Upper lobe of right lung (tissue), 1 donor: ENCODE measurements at places on chromosomes 2 and 18. TPM values are rescaled to one million over a fixed set of nuclear protein-coding genes. Genes with fewer than 3 reads are reported as not detected.

The NEUROD1 gene
- not detected for total RNA-seq

The BOLL gene
- not detected for total RNA-seq

The LCT gene
- not detected for total RNA-seq

The KCNS3 gene
- 47.8 TPM for total RNA-seq

The PRKCE gene
- total RNA-seq = 65.6 TPM

The GKN1 gene
- not detected for total RNA-seq

The SH2D6 gene
- total RNA-seq = 1.0 TPM

The SUPT7L gene
- total RNA-seq = 30.5 TPM

The COL4A3 gene
- total RNA-seq = 46.4 TPM

The MC4R gene
- total RNA-seq = not detected

GRCh38 chr2:100051253-100051652 lies 91.1 kb downstream of the AFF3 start:
- H3K4me3 ChIP-seq = no peak overlapping the region
- H3K27me3 ChIP-seq = no peaks in the 10 kb centered on the region
- no peak overlapping the region for H3K27ac ChIP-seq
- no peaks in the 10 kb centered on the region for H3K36me3 ChIP-seq
- no peaks in the 10 kb centered on the region for H3K4me1 ChIP-seq

GRCh38 chr2:88885679-88886416 lies 194.4 kb downstream of the RPIA start:
- no peak for DNase-seq
- no peaks in the 10 kb centered on the region for H3K27me3 ChIP-seq
- H3K4me1 ChIP-seq = no peaks in the 10 kb centered on the region
- H3K4me3 ChIP-seq = no peak overlapping the region
- no peaks in the 10 kb centered on the region for H3K36me3 ChIP-seq

GRCh38 chr18:41948544-41949110 lies 6.4 kb upstream of the PIK3C3 start:
- H3K27ac ChIP-seq = no peak overlapping the region
- no peaks in the 10 kb centered on the region for H3K36me3 ChIP-seq
- H3K27me3 ChIP-seq = peaks cover 22% of the 10 kb centered on the region
- no peaks in the 10 kb centered on the region for H3K4me1 ChIP-seq

GRCh38 chr2:161725297-161725696 lies 101.1 kb downstream of the SLC4A10 start:
- H3K4me3 ChIP-seq = no peak overlapping the region
- no peaks in the 10 kb centered on the region for H3K4me1 ChIP-seq
- H3K36me3 ChIP-seq = no peaks in the 10 kb centered on the region
- no peak for DNase-seq

DNA sequence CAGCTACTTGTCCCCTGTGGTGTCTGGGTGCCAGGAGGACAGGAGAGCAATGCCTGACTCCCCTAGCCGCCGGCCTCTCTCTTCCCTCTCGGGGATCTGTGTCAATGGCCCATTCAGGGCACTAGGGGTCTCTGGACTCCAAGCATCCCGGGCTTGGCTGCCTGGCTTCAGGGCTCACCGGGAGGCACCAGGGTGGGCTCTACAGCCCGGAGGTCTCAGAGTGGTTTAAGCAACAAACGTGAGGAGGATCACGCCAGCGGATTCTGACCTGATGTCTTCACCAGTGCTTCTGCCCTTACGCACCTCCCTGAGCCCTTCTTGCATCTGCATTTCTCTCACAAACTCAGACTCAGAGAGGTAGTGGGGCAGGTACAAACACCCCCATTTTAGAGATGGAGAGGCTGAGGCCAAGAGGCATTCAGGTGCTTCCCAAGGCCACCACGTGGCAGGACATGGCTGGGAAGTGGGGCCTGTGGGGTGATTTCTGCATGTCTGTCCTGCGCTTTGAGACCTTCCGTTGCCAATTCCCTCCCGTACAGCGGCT lies 243.0 kb downstream of the CELF4 start:
- no peak overlapping the region for H3K27ac ChIP-seq
- no peaks in the 10 kb centered on the region for H3K27me3 ChIP-seq

DNA sequence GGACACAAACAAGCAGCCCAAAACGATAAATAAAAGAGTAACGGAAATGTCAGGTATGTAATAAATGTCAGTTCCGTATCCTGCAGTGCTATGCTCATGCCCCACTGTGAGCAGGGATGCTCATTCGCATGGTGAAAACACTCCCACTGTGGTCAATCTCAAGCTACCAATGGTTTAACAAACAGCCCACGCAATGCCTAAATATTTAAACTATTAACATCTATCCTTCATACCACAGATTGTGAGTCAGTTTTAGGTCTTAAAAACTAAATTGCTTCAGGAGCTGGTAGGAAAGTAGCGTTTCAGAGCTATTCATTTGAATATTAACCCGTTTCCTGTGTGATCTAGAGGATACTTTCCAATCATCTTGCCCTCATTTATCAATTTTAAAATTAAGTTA lies 207.4 kb downstream of the TCF4 start:
- no peak for DNase-seq
- H3K27ac ChIP-seq = no peak overlapping the region
- H3K4me1 ChIP-seq = no peaks in the 10 kb centered on the region
- no peaks in the 10 kb centered on the region for H3K36me3 ChIP-seq
- H3K4me3 ChIP-seq = no peak overlapping the region

- no peak overlapping the region for H3K27ac ChIP-seq
- no peaks in the 10 kb centered on the region for H3K36me3 ChIP-seq
- no peak overlapping the region for H3K4me3 ChIP-seq
Observed at GRCh38 chr2:39497082-39497801, 60.2 kb upstream of the MAP4K3 start.

- H3K4me3 ChIP-seq = no peak overlapping the region
- no peak overlapping the region for H3K27ac ChIP-seq
- no peaks in the 10 kb centered on the region for H3K36me3 ChIP-seq
- DNase-seq = no peak
Observed at GRCh38 chr2:128563348-128563687, 244.7 kb upstream of the HS6ST1 start.

DNA sequence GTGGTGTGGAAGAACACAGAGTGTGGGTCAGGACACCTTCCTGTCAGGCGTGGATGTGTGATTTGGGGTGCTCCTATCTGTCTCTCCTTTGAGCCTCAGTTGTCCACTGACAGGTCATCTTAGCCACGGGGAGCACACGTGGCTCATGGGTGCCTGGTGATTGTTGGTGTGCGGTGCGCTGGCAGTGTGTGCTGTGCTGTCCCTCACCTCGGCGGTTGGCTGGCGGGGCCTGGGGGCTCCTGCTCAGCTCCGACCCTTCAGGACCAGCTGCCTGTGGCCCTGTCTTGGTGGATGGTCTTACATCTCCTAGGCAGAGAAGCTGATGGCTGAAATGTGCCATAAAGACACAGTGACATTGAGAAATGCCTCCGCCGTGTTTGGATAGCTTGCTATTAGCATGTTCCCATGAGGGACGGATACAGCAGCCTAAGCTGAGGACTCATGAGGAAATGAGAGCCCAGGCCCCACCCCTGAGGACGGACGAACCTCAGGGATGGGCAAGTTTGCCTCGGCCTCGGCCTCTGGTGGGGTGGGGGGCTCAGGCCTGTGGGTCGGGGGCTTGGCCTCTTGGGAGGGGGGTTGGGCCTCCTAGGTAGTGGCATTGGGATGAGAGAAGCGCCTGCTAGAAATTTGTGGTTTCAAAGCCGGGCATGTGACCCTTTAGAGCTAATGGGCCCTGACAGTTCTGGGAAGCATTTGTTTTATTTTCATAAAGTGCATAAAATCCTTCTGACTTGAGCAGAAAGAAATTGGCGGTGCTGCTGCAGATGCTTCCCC lies 20.3 kb upstream of the ASB1 start:
- H3K36me3 ChIP-seq = no peaks in the 10 kb centered on the region
- H3K4me1 ChIP-seq = no peaks in the 10 kb centered on the region
- no peaks in the 10 kb centered on the region for H3K27me3 ChIP-seq
- no peak overlapping the region for H3K4me3 ChIP-seq

DNA sequence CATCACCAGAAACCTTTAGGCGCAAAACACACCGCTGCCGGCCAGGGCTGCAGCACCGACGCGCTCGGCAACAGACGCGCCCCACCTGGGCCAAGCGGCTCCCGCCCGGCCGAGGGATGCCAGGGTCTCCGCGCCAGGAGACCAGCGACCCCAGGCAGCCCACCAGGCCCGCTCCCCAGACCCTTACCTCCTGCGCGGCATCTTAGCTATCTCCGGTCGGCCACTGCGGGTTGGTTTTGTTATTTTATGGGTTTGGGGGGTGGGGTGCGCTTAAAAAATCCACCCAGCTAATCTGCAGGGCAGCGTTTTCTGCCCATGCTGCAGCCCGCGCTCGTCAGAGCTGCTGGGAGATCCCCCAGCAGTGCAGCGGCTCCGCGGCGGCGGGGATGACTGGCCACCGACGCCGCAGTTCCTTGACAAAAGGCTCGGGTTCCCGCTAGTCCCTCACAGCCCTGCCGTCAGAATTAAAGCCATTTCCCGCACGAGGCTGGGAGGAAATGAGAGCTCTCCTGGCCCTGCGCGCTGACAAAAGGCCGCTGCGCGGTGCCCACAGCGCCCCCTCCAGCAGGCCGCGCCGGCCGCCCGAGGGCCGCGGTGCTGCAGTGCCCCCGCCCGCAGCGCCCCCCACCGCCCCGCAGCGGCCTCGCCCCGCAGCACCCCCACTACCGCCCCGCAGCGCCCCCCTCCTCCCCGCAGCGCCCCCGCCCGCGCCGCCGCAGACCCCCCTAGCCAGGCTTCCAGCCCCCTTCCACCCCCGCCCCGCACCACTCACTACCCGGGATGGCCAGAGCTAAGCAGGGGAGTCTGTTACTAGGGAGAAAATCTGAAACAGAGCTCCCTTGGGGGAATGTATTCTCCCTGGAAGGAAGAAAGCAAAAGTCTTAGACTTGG lies at the start of gene ADD2:
Gene ADD2 (minus strand): TSS at position 502 of the 891 bp plus-strand sequence. CDS start 61,792 bp downstream, outside the sequence.
- H3K27me3 ChIP-seq = peaks cover 51% of the 10 kb centered on the region
- H3K4me3 ChIP-seq = peak within 1 kb of the TSS; percentile 46
- peak; percentile 60 for DNase-seq
- H3K4me1 ChIP-seq = peaks cover 16% of the 10 kb centered on the region

- no peak overlapping the region for H3K4me3 ChIP-seq
- H3K36me3 ChIP-seq = no peaks in the 10 kb centered on the region
- no peak overlapping the region for H3K27ac ChIP-seq
- H3K27me3 ChIP-seq = no peaks in the 10 kb centered on the region
- H3K4me1 ChIP-seq = no peaks in the 10 kb centered on the region
Observed at GRCh38 chr2:190443055-190443454, 34.9 kb downstream of the MFSD6 start.

- peaks cover 8% of the 10 kb centered on the region for H3K4me1 ChIP-seq
- no peak for DNase-seq
- no peaks in the 10 kb centered on the region for H3K27me3 ChIP-seq
- peak overlapping the region; percentile 52 for H3K4me3 ChIP-seq
- no peaks in the 10 kb centered on the region for H3K36me3 ChIP-seq
- peak overlapping the region; percentile 74 for H3K27ac ChIP-seq
Observed at GRCh38 chr2:241882091-241882625, 12.6 kb downstream of the RTP5 start.

GRCh38 chr2:152236191-152236925 lies 60.8 kb upstream of the STAM2 start:
- DNase-seq = no peak
- no peak overlapping the region for H3K4me3 ChIP-seq
- H3K27me3 ChIP-seq = no peaks in the 10 kb centered on the region
- H3K27ac ChIP-seq = no peak overlapping the region
- no peaks in the 10 kb centered on the region for H3K4me1 ChIP-seq
- no peaks in the 10 kb centered on the region for H3K36me3 ChIP-seq

DNA sequence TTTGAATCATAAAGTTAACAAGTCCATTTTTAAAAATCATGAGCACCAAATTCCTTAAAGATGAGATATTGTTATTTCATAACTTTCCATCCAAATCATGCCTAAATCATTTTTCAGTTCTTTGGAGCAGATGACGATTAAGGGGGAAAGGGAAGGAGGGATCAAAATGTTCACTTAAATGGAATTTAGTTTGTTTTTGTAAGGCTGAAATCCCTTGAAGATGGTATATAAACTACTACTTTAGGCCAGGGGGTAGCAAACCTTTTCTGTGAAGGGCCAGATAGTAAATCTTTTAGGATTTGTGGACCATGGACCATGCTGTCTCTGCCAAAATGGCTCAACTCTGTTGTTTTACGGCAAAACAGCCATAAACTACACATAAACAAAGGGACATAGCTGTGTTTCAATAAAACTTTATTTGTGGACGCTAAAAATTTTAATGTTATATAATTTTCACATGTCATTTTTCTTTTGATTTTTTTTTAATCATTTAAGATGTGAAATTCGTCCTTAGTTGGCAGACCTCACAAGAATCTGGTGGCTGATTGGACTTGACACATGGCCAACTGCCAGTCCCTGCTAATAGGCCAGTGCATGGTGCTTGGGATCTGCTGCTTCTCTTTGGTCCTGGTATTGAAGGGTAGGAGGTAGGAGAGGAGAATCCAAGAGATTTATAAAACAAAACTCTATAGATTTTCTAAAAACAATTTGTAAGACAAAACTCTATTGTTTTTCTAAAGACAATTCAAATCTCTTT lies 52.0 kb upstream of the RTN4 start:
- H3K4me3 ChIP-seq = no peak overlapping the region
- peaks cover 34% of the 10 kb centered on the region for H3K4me1 ChIP-seq
- H3K27ac ChIP-seq = peak overlapping the region; percentile 28

- peaks cover 25% of the 10 kb centered on the region for H3K27me3 ChIP-seq
- H3K36me3 ChIP-seq = no peaks in the 10 kb centered on the region
- no peaks in the 10 kb centered on the region for H3K4me1 ChIP-seq
- H3K27ac ChIP-seq = no peak overlapping the region
- no peak overlapping the region for H3K4me3 ChIP-seq
- DNase-seq = no peak
Observed at GRCh38 chr18:50802141-50802540, 17.7 kb downstream of the MRO start.

DNA sequence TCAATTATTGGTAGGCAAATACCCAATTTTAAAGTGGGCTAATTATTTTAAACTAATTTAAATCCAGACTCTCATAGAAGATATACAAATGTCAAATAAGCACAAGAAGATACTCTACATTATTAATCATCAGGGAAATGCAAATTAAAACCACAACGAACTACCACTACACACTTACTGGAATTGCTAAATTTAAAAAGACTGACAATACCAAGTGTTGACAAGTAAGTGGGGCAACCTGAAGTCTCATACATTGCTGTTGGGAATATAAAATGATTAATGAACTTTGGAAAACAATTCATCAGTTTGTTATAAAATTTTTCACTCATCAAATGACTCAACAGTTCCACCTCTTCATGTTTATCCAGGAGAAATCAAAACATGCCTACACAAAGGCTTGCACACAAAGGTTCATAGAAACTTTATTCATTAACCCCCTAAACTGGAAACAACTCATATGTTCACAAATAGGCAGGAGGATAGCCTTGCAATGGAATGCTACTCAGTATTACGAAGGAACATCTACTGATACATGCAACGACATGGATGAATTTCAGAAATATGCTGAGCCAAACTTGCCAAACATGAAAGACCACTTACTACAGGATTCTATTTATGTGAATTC lies 120.8 kb downstream of the MCFD2 start:
- no peaks in the 10 kb centered on the region for H3K4me1 ChIP-seq
- no peaks in the 10 kb centered on the region for H3K27me3 ChIP-seq
- H3K36me3 ChIP-seq = no peaks in the 10 kb centered on the region
- no peak overlapping the region for H3K4me3 ChIP-seq
- no peak for DNase-seq
